Bronchus fibroblast of lung (primary cell): ENCODE measurements at places on chromosomes 7 and 10. TPM values are rescaled to one million over a fixed set of nuclear protein-coding genes. Genes with fewer than 3 reads are reported as not detected.

The TMEM225B gene
- total RNA-seq = 0.17 and 0.59 TPM in 2 replicates

The CC2D2B gene
- not detected in 2 replicates for total RNA-seq

The ZNF92 gene
- total RNA-seq = 4.8 and 5.2 TPM in 2 replicates

The LIPM gene
- not detected in 2 replicates for total RNA-seq

The LIPK gene
- total RNA-seq = not detected in 2 replicates

The CDK14 gene
- total RNA-seq = 10.7 and 12.1 TPM in 2 replicates

The LRGUK gene
- total RNA-seq = under 0.01 TPM in 1 of 2 replicates, not detected in the other

The NKX6-2 gene
- not detected in 2 replicates for total RNA-seq

The AKR1D1 gene
- total RNA-seq = not detected in 2 replicates

The SLC26A4 gene
- total RNA-seq = 0.17 and 0.74 TPM in 2 replicates

The PLAU gene
- 54.8 and 56.8 TPM in 2 replicates for total RNA-seq

The SYNPO2L gene
- under 0.01 TPM in 1 of 2 replicates, not detected in the other for total RNA-seq

The CSTF2T gene
- 16.9 and 18.7 TPM in 2 replicates for total RNA-seq

The C10orf67 gene
- under 0.01 TPM in 1 of 2 replicates, not detected in the other for total RNA-seq

The CYP2W1 gene
- under 0.01 TPM in 1 of 2 replicates, not detected in the other for total RNA-seq

The HOXA1 gene
- 0.45 and 1.0 TPM in 2 replicates for total RNA-seq

The FAM170B gene
- total RNA-seq = not detected in 2 replicates

The SEC23IP gene
- total RNA-seq = 23.0 and 24.7 TPM in 2 replicates

The GNGT1 gene
- not detected in 2 replicates for total RNA-seq

The RSBN1L gene
- 8.6 and 10.9 TPM in 2 replicates for total RNA-seq

The DPYSL4 gene
- total RNA-seq = 5.9 and 7.1 TPM in 2 replicates

The NFE2L3 gene
- 13.2 and 15.1 TPM in 2 replicates for total RNA-seq

The CALCR gene
- total RNA-seq = not detected in 2 replicates
